ENCODE measurements at places on chromosomes 1 and 21.

- no peak for DNase-seq
Observed at GRCh38 chr1:163401211-163401610, 79.5 kb downstream of the NUF2 start.

- no peak for DNase-seq
Observed at GRCh38 chr1:87927391-87928280, 599.0 kb downstream of the LMO4 start.

DNA sequence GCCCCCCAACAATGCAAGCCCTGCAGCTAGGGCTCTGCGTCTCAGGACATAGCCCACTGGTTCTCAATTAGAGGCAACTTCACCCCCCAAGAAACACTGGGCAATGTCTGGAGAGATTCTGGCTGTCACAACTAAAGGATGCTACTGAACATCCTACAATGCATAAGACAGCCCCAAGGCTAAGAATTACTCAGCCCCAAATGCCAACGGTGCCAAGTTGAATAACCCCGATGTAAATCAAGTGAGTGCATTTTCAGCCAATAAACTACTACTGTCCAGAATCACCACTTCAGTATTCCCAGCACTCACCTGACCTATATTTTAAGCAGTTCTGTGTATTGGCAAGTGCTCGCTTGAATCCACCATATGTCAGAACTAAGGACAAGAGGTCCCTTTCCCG is 6.9 kb downstream of the RIPK4 start:
- DNase-seq = no peak

GRCh38 chr1:156816561-156817328 is at the start of gene SH2D2A:
TSS of gene SH2D2A (minus strand) at chr1:156816848. CDS start at chr1:156816708, 140 bp downstream.
- peak; percentile 69 for DNase-seq

DNA sequence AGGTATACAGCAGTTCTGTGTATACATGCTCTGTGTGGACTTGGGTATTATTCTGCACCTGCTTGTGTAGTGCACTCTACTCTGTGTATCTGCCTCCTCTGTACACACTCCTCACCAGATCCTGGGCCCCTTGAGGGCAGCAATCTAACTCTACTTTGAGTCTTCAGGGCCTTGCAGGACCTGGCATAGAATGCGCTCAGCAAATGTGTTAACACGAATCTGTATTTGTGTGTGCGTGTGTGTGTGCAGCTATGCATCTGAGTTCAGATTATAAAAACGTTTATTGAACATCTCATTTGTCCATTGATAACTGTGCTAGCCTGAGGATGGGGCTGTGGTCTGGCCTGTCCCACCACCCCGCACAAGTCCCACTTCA is 3.9 kb upstream of the MEF2D start:
- no peak for DNase-seq

- peak; percentile 15 for DNase-seq
Observed at GRCh38 chr1:107782217-107782845, 182.6 kb downstream of the VAV3 start.

- DNase-seq = no peak
Observed at GRCh38 chr1:39800471-39800835, 11.8 kb upstream of the BMP8B start.

DNA sequence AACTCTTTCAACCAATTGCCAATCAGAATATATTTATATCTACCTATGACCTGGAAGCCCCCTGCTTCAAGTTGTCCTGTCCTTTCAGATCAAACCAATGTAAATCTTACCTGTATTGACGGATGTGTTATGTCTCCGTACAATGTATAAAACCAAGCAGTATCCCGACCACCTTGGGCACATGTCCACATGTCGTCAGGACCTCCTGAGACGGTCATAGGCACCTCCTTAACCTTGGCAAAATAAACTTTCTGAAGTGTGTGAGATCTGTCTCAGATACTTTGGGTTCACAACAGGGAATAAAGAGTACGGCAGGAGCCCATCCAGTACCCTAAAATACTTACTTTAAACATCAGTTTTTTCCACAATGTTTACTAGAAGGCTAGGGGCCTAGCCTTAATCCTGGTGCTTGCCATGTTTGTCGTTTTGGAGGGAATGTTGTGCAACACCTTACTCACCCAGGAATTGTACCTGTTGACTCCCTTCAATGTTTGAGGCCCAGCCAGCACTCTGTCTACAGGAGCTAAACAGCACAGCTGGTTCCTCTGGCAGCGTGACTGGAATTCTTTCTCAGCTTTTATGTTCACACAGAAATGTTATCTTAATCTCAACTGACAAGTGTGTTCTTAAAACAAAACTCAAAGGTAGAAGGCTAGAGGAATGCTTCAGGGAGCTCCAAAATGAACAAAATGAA is 90.8 kb upstream of the USP25 start:
- no peak for DNase-seq

- no peak for DNase-seq
Observed at GRCh38 chr1:74053407-74053806, 144.6 kb downstream of the LRRIQ3 start.

GRCh38 chr1:40944326-40944725 is 35.2 kb upstream of the CTPS1 start:
- no peak for DNase-seq

DNA sequence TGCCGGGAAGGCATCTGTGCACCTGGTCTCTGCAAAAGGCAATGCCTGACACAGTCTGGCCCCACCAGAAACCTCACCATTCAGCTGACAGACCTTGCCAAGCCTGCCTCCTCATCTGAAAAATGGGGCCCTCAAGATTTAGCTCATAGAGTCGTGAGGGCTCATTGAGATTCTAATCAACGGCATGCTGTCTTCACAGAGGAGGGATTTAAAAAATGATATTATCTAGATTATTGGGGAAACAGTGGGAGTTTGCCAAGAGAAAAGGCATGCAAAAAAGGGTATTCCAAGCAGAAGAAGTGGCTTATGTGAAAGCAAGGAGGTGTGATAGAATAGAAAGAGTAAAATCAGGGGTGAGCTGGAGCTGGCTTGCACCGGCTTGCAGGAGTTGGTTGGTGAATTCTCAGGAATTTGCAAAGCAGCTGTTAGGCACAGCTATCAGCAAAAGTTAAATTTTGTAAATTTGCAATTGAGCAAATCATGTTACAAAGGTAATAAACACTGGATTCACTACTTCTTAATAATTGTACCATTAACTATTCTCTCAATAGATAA is 91.7 kb upstream of the WNT4 start:
- DNase-seq = no peak

GRCh38 chr21:29307718-29308455 is 9.2 kb downstream of the BACH1 start:
- DNase-seq = no peak

GRCh38 chr1:8408151-8408839 is 90.4 kb downstream of the SLC45A1 start:
- no peak for DNase-seq

DNA sequence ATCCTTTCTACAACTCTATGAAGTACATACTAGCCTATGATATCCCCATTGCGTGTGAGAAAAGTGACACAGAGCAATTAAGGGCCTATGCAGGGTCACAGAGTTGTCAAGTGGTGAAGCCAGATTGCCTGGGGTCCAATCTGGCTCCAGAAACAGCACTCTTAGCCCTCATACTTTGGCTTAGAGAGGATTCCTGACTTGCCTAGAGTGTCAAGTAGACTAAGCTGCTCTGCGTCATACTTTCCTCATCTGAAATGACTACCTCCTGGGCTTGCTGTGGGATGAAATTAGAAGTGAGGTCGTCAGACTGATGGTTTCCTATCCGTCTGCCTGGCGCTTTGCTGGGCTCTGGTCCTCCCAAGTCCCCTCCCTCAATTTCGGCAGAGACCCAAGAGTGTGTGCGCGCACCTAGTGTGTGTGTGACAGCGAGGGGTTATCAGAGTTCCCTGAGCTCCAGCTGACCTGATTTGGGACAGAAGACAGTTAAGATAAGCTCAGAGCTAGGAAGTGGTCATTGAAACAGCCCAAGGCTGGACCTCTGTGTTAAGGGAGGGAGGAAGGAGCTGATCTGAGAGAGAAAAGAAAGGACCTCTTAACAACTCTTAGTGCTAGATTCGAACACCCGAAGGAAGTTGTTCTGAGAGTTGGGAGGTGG is 5.4 kb upstream of the NUAK2 start:
- DNase-seq = no peak

DNA sequence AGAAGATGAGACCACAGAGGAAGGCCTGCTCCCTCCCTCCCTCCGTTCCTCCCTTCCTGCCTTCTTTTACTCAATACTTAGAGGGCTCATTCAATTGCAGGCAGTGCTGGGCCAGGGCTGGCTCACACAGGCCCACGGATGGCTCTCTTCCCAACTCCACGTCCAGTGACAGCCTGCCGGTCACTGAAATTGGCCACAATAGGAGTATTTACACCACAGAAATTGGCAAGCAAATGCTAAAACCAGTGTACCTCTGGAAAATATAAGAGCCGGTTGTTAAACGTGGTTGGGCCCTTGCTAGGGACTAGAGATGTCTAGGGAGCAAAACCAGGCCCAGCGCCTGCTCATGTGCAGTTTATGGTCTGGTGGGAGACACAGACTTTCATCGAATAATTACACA is 72.4 kb upstream of the TMEM51 start:
- no peak for DNase-seq

GRCh38 chr1:110348771-110349170 is 9.6 kb downstream of the RBM15 start:
- DNase-seq = no peak

GRCh38 chr1:202958544-202959275 is 598 bp upstream of the ADIPOR1 start:
- no peak for DNase-seq

DNA sequence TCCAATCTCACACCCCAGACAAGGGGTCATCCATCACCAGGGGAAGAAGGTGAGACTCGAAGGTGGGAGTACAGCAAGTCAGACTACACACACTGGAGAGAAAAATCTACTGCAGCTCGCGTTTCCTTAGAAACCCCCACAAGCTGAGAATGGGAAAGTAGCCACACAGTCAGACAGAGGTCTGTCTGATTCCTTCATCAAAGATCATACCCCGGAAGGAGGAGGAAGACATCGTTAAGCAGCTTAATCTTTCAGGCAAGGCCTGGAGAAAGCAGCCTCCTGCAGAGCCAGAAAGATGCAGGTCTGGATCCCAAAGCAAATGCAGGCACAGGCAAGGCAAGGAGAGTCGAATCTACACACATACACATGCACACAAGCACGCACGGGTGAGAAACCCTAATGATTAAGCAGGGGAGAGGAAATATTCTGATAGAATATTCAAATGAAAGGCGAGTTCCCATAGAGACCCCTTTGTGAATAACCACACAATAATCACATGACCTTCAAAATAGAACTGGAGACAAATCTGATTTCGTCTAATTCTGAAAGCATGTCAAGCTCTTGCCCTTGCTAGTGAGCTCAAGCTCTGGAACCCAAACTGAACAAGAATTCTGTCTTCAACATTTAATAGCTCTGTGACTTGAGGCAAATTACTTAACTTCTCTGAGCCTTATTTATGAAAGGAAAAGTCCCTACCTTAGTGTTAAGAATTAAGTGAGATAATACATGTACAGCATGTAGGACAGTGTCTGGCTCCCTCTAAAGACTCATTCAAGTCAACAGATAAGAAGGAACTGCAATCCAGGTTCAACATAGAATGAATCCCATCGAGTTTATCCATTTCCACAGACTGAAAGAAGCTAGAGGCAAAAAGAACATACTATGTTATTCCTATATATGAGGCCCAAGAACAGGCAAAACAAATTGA is 387.8 kb downstream of the OMA1 start:
- DNase-seq = no peak

DNA sequence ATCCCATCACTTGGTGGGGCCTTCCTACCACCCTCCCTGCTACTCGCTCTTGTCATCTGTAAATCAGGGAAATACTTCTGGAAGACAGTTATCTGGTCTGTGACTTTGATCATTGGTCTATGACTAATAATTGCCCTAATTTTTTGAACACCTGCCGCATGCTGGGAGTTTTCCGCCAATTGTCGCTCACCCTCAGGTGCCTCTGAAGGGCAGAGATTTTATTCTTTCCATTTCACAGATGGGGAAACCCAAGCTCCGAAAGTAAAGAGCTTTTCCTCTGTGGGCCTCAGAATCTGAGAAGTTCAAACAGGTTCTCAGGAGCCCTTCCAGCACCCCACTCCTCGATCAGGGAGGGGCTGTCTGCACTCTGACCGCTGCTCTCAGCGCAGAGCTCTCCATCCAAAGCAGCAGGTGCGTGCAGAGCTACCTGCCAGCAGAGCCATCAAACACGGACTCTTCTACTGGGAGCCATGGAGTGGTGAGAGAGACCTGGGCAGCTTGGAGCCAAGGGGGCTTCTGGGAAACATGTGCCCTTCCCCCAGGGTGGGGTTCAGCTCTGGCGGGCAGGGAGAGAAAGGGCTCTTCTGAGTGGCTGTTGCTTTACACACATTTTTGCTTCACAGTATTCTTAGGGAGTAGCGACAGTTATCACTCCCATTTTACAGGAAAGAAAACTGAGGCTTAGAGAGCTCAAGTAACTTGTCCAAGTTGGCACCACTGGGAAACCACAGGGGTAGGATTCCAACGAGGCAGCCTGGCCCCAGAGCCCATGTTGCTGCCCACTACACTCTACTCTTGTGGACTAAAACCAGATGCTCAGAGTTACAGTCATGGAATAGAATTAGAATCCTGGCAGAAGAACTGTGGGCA is 5.8 kb upstream of the RUNX3 start:
- no peak for DNase-seq

DNA sequence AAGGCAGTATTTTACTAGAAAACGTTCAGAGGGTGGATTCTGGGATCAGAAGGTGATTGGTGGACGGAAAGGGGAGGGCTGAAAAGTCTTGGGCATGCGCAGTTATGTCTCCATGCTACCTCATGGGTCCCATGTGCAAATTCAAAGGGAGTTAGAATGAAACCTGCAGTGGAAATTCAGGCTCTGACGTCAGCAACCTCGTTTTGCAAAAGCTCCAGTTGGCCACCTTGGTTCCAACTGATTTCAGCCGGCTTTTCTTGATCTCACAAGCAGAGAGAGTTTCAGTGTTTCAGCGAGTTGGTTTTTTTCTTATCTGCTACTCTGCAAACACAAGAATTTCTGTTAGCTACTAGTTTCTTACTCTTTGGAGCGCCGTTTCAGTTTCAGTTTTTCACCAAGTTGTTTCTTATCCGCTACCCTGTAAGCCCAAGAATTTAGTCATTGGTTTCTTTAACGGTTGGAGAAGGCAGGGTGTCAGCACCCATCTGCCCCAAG is 69.8 kb upstream of the PGBD5 start:
- DNase-seq = peak; percentile 70

DNA sequence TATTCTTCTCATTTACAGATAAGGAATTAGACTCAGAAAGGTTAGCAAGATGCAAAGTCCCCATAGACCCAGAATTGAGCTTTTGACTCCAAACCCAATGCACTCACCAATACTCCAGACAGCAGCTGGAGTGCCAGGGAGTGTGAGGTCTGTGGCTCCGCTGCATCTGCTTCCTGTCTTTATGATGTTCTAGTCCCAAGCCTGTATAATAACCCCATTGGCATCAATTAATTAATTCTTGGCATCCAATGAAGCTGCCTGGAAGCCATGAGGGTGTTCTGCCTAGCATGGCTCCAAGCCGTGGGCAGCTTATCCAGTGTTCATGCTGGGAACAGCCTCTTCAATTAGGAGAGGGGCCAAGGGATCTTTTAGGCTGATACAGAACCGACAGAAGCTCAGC is 188.7 kb downstream of the GIPC2 start:
- no peak for DNase-seq

DNA sequence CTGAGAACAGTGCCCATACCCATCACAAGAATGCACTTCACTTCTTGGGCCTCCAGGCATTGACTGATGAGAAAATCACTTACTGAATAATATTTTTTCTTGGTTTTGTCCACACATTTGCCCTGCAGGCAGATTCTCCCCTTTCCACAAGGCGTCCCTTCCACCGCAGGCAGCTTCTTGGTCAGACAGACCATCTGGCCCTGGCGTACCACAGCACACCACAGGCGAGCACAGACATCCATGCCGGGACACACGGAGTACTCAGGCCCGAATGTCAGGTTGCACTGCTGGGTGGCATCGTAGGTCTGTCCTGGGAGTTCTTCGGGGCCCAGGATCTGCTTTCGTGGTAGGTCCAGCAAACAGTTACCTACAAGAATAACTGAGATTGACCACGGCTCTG is 32.5 kb downstream of the ADAMTS5 start:
- no peak for DNase-seq

Measured in GM12864 (cell line).